ENCODE measurements at places on chromosomes 12 and 14.

- no peak for DNase-seq
Measured at GRCh38 chr12:3263939-3264922, 187.1 kb downstream of the TSPAN9 start.

GRCh38 chr14:23095196-23096108, at the start of gene C14orf119:
Gene C14orf119, plus strand, starts transcription at chr14:23095505. Its CDS starts 2,154 bp downstream, at chr14:23097659.
- no peak for DNase-seq

DNA sequence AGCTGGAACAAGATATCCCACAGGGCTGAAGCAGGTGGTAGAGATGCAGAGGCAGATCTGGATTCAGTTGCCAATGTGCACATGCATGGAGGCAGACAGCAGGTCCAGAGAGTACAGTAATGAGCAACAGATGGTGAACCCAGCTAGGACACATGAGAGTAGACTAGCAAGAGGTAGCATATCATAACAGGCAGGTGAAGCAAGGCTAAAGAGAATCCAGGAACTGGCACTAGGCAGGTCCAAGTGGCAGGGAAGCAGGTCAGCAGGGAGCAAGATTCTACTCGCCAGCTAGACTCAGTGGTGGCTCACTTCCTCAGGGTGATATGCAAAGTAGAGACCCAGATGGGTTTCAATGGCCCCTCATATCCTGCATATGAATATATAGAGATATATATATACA, 15.3 kb upstream of the MYF6 start:
- no peak for DNase-seq

DNA sequence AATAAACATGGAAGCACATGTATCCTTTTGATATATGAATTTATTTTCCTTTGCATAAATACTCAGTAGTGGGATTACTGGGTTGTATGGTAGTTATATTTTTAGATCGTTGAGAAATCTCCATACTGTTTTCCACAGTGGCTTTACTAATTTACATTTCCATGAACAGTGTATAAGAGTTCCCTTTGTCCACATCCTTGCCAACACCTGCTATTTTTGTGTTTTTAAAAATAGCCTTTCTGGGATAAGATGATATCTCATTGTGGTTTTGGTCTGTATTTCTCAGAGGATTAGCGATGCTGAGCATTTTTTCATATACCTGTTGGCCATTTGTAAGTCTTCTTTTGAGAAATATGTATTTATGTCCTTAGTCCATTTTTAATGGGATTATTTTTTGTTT, 329.2 kb upstream of the KITLG start:
- DNase-seq = no peak

DNA sequence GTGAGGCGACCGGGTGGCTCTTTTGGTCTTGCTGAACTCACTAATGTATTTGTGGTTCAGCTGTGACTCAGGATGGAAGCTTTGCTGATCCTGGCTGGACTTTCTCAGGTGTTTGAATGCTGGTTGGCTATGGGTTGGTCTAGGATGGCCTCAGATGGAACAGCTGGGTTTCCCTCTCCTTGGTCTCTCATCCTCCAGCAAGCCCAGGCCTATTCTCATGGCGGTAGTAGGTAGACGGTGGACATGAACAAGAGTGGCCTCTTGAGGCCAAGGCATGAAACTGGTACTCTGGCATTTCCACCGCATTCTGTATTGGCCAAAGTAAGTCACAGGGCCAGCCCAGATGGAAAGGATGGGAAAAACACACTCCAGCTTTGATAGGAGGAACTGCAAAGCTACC, 11.8 kb upstream of the POLR3B start:
- no peak for DNase-seq

GRCh38 chr12:127230843-127231260, 1036.1 kb upstream of the TMEM132C start:
- DNase-seq = no peak

DNA sequence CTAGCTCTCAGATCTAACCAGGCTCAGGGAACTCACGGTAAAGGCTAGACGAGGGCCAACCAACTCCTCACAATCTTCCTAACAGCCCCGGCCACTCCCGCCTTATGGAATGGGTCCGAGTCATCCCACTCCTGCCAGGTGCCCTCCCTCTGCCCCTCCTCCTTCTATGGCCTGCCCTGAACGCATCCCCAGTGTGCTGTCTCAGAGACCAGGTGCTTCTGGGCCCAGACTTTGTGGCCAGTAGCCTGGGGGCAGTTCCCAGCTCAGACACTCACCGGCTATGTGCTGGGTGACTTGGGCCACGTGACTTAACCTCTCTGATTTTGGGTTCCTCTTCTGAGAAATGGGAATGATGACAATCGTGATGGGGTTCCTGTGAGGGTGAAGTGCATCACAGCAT, 22.5 kb downstream of the PAPLN start:
- DNase-seq = no peak

- DNase-seq = no peak
Measured at GRCh38 chr12:44847888-44848702, 28.0 kb downstream of the NELL2 start.

- DNase-seq = no peak
Measured at GRCh38 chr12:234019-234418, 20.1 kb upstream of the SLC6A12 start.

DNA sequence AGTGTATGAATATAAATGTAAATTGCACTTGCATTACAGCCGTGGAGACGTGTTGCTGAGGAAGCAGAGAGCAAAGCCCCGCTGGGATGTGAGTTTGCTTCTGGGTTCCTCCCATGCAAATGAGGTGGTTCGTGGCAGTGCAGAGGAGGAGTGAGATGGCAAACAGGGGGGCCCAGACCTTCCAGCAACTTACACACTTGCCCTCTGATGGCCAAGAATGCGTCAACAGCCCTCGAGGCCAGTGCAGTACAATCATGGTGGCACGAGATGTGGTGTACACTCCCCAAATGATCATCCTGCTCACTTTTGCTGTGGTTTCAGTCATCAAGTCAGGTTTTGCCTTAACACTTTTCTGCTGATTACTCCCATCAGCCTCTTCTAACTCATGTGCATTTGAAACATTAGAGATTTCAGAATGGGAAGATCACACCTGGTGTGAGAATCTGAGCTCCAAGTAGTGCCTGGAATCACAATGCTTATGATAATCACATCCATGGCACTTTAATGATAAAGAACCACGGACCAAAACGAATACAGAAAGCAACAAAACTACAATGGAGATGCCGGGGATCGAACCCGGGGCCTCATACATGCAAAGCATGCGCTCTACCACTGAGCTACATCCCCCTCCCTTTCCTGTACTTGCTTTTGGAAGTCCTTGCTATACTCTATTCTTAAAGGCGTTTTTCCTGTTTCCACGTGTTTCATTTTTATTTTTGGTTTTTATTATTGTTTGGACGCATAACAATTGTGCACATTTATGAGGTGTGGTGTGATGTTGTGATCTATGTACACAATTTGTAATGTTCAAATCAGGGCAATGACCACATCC, 7.0 kb upstream of the UBC start:
- DNase-seq = no peak

DNA sequence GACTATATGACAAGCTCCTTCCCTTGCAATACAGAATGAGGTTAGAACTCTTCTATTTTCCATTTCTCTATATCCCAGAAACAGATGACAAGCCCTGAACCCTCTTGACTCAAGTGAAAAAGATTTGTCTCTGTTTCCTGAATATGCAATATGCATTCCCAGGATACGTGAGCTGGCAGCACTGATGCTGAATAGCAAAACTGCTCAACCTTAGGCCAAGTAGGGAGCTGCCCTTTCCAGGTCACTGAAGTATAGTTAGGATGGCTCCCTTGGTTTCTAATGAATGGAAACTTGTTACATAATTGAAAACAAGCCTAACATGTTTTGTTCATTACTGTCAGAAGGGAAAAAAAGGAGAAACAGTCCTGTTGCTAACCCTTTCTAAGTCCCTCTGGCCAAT, 47.9 kb upstream of the PLEKHG7 start:
- no peak for DNase-seq

GRCh38 chr12:111451649-111452129, 46.0 kb downstream of the SH2B3 start:
- peak; percentile 18 for DNase-seq

GRCh38 chr12:98002887-98003493, 512.4 kb upstream of the TMPO start:
- DNase-seq = peak; percentile 53

GRCh38 chr14:99055019-99055418, 217.0 kb downstream of the BCL11B start:
- DNase-seq = no peak

Data from NCI-H2081 treated with DMSO at 0.1 percent for 48 hours (cell line).